ENCODE measurements at places on chromosomes 5 and 9. TPM values are rescaled to one million over a fixed set of nuclear protein-coding genes. Genes with fewer than 3 reads are reported as not detected.

Gene FIBCD1
- 0.29 TPM for total RNA-seq

Gene PCDHA11
- total RNA-seq = not detected

Gene TLX3
- 0.87 TPM for total RNA-seq

Gene RANBP17
- 15.0 TPM for total RNA-seq

Gene TICAM2
- total RNA-seq = 1.2 TPM

Gene CCNI2
- total RNA-seq = 3.8 TPM

Gene LRRC19
- total RNA-seq = not detected

Gene ADCY2
- not detected for total RNA-seq

Gene EEIG1
- 3.9 TPM for total RNA-seq

Gene HAPLN1
- total RNA-seq = 0.07 TPM

Gene TRIM14
- total RNA-seq = 8.1 TPM

Gene FBP1
- 2.9 TPM for total RNA-seq

Gene TSSK1B
- not detected for total RNA-seq

Gene GLDC
- total RNA-seq = 68.8 TPM

Gene TEX48
- not detected for total RNA-seq

Gene SLC46A2
- not detected for total RNA-seq

Gene NMUR2
- not detected for total RNA-seq

Gene CFAP157
- not detected for total RNA-seq

Gene TRPM3
- total RNA-seq = not detected

Gene AGXT2
- not detected for total RNA-seq

Gene LCNL1
- not detected for total RNA-seq

Gene BTNL8
- not detected for total RNA-seq

Gene OR13C5
- not detected for total RNA-seq

Gene EGFLAM
- total RNA-seq = 0.17 TPM

Gene FOXD4L4
- total RNA-seq = not detected

Gene MVB12B
- 6.1 TPM for total RNA-seq

Gene FAF2
- 32.9 TPM for total RNA-seq
